ENCODE measurements at places on chromosomes 16 and 17. TPM values are rescaled to one million over a fixed set of nuclear protein-coding genes. Genes with fewer than 3 reads are reported as not detected.

- DNase-seq, result no peak
Observed at GRCh38 chr17:37743612-37743874, 1.3 kb downstream of the HNF1B start.

DNA sequence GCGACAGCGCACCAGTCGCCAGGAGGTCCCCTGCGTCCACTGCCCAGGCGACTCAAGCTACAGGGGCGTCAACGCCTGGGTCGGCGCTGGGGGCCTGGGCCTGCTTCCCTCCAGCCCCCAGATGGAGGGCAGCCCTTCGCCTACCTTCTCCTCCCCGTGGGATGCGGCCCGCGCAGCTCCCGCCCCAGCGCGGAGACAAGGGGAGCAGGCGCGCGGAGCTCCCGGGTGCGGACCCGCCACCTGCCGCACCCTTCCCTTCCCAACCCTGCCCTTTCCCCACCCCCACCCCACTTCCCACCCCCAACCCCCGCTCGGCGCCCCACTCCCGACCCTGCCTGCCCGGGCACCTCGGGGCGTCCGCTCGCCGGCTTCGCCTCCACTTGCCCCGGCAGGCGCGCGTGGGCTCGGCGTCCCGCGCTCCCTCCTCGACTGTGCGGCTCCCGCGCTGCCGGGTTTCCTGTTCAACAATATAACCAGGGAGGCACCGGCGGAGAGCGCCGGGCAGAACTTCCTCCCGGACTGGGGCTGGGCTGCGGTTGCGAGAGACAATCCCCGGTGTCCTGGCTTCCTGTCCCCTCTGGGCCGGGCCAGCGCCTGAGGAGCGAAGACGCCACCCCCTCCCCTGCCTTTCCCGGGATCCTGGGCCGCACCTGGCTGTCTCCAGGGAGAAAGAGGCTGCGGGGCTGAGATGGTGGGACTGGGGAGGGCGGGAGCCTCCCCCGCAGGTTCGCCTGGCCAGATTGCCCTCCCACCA lies at the start of gene ARHGAP27:
ARHGAP27 (minus strand) TSS at position 466 of the 754 bp plus-strand sequence. CDS start 2,591 bp downstream, outside the sequence.
- DNase-seq, result peak; percentile 75

- no peak for DNase-seq
Observed at GRCh38 chr17:48368352-48368908, 61.6 kb downstream of the SKAP1 start.

DNA sequence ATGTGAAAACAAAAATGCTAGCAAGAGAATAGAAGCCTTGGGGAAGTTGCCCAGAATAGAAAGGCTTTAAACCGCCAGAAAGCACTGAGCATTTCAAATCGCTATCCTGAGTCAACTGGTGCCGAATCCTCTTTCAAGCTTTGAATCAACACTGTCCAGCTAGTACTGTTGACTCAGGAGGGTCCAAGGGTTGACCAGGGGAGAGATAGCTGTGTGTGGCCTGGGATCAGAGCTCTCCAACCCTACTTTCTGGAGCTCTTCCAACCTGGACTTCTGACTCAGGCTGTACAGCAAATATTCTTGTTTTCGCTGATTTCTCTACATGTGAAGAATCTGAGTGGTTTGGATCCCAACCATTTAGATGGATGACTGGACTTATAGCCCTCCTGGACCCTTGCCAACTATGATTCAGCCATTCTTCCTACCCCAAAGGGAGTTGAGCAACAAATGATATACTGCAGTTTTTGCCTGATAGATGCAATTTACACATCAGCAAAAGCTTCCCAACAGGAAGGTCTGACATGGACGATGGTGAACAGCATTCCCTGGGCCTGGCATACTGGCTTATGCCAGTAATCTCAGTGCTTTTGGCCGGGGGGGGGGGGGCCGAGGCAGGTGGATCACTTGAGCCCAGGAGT lies 154.0 kb upstream of the SDK2 start:
- no peak for DNase-seq

Gene CCL14
- 24.7 TPM for total RNA-seq

DNA sequence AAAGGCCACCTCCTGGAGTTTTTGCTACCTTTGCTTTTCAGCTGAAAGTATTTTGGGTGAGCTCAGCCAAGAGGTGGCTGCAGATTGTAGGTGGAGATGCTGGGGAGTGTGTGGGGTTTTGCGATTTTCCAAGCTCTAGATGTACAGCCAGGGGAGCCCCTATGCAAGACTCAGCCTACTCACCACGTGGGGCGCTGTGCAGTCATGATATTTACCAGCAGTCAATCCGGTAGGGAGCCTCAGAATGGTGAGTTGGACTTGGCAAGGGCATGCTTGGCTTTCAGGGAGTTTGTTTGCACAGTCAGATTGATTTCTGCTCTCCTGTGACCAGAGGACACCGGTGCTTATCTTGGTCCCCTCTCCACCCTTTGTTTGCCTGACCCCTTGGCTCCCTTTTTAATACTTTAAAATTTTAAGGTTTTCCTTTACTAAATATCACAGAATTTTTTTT lies 175.3 kb downstream of the UTP18 start:
- DNase-seq, result peak; percentile 25

DNA sequence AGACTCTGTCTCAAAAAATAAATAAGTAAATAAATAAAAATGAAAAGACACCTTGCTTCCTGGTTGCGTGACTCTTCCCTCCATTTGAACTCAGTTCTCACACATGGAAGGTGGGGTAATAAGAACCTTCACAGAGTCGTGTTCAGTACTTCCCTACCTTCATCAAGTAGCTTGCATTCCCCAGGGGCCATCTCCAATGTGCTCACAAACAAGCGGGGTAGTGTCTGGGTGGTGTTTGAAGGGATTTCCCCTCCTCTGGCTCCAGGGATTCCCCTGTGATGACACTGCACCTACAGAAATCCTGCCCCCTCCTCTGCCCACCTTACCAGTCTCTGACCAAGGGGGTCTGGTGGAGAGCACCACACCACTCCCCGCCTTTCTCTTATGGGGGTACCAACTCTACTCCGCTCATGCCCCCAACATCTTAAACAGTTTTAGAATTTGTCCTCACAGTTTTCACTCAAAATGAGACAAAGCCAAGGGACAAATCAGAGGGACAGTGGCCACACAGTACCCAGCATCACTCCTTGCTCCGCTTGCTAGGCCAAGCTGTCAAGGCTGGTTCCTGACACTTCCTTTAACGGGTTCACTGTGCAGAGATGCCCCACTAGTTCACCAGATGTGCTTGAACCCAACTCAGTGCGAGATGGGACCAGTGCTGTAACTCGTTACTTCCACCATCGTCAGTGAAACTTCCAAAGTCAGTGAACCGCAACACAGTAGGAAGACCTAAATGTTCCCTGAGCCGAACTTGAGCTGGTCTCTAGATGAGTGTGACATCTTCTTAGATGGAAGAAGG lies 69.1 kb downstream of the COPRS start:
- no peak for DNase-seq

Gene ABCA3
- total RNA-seq, result 30.3 TPM

Gene CCDC144A
- total RNA-seq, result 0.77 TPM

Gene SLC38A8
- not detected for total RNA-seq

Gene IGF2BP1
- total RNA-seq, result under 0.01 TPM

DNA sequence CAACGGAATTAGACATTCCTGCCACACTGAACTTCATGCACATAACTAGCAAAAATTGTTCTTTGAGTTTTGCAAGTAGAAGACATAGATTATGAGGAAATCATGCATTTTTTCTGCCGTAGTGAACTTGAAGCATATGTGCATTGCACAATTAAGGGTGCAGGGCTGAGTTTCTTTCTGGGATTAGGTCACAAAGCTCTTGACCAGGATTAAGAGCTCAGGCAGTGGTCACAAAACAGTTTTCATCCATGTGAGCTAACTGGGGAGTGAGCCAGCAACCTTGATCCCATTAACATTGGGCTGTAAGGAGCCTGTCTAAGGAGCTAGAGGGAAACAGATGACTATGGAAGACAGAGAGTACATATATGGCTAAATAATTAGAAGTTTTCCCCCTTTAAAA lies 143.7 kb downstream of the PMP22 start:
- DNase-seq, result no peak

DNA sequence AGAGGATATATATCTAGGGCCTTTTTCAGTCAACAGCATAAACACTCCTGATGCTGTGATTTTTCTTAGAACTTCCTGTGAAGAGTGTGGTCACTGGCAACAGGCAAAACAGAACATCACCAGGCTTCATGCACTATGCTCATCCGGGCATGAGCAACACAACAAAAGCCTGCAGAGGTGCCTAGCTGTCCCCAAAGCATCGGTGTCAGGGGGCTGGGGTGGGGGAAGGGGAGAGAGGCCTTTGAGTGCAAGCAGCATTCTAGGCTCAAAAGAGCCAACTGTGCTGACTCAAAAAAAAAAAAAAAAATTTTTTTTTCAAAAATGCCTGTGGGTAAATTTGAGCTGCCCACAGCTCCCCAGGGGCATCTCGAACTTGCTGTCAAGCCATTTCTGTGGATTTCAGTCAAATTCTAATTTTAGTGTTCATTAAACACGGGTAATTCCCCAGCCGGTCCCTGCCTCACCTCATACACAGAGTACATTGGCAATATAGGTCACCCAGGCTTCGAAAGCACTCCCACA lies 194.6 kb upstream of the DYNLRB2 start:
- no peak for DNase-seq

DNA sequence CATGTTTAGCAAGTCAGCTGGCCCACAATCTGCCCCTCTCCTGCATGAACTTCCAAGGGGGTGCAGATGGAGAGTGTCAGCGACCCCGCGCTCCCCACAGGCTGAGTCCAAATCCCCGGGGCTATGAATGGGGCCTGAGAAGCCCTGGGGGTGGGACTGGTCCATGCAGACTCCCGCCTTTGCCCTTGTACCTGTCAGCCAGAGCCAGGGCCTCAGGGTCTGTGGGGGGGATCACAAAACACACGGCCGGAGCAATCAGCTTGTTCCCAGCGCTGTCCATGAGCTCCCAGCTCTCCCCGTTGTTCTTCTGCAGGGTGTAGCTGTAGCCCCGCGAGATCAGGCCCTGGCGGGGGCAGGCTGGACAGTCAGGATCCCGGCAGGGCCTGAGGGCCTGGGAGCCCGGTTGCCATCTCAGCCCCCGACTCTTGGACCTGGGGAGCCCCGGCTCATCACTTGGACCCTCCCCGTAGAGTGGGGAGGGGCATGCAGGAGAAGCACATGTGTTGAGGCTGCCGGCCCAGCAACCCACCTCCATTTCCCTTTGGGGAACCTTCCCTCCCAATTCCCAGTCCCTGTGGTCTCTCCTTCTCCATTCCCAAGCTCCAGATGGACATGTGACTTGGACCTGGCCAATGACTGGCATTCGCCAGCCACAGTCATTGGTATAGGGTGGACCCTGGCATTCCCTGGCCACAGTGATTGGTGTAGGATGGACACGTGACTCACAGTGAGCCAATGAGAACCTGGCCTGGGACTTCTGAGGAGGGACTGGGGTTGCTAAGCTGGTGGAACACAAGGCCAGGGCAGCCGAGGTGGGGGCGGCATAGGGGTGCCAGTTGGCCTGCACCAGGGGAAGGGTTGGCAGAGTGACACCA lies 42.4 kb downstream of the PPL start:
- DNase-seq, result no peak

DNA sequence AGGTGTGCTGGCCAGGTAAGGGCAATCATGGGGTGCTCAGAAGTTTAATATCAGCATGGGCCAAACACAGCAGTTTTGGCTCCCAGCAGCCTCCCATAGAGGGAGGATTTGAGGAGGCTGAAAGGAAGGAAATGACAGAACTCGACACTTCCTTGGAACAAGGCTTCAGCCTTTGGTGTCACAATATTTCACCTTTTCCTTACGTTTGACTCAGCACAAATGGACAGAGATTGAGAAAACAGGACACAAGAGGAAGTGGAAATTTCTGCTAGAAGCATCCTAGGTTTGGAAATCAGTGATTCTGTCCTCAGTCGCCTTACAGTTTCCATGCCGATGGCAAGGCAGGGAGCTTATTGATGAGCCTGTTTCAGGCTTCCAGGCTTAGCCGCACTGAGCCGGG lies 181.4 kb downstream of the MAF start:
- no peak for DNase-seq

Gene FBXO31
- 21.7 TPM for total RNA-seq

Gene SECTM1
- total RNA-seq, result 1.9 TPM

Gene KRT33A
- total RNA-seq, result not detected

Gene ACSM2A
- 0.13 TPM for total RNA-seq

DNA sequence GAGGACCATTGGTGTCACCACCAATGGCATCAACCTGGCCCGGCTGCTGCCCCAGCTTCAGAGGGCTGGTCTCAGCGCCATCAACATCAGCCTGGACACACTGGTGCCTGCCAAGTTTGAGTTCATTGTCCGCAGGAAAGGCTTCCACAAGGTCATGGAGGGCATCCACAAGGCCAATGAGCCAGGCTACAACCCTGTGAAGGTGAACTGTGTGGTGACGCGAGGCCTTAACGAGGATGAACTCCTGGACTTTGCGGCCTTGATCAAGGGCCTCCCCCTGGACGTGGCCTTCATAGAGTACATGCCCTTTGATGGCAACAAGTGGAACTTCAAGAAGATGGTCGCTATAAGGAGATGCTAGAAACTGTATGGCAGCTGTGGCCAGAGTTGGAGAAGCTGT lies 111.9 kb upstream of the SIAH1 start:
- DNase-seq, result no peak

Gene ZFPM1
- 1.6 TPM for total RNA-seq

- no peak for DNase-seq
Observed at GRCh38 chr17:32503251-32504165, 16.7 kb downstream of the CDK5R1 start.

Gene OR4D1
- total RNA-seq, result not detected

DNA sequence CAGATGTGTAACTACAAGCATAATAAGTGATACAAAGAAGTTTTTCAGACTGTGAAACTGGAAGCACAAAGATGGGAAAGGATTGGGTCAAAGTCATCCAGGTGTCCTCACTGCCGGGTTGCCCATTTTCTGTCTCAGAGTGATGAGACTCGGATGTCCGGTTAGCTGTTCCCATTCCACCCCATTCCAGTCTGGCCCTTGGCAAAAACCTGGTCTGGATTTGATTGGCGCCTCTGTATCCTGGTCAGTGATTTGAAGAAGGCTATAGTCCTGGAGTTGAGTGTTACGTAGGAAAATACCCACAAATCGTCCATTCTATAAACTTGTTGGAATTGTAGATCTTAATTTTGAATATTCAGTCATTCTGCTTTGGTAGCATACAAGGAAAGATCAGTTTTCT lies 19.9 kb upstream of the PHKG2 start:
- no peak for DNase-seq

Gene NT5C
- 42.4 TPM for total RNA-seq

DNA sequence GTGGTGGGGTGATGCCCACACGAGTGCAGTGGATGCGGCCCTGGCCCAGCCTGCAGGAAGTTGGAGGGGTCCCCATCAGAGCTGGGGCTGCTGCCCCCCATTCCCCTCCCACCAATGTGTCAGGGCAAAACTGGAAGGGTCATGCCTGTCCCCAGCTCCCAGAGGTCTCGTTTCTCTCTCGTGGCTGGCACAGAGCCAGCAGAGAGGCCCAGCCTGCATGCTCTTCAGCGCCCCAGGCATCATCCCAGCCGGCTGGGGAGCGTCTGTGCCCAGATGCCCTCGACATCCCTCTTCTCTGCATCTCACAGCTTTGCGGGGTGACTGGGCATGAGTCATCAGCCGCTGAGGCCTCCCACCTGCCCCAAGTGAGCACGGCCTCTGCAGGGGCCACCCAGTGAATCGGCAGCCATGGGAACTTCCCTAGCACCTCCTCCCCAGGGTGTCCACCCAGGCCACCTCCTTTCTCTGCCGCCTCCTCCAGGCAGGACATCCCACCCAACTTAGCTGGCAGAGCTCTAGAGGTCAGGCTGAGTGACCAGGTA lies 9.8 kb upstream of the CSNK1D start:
- DNase-seq, result peak; percentile 23

Gene ABCC6
- 0.13 TPM for total RNA-seq

Gene UNKL
- total RNA-seq, result 9.1 TPM

Gene SLC47A1
- 1.7 TPM for total RNA-seq

Gene SLC6A2
- total RNA-seq, result not detected

GRCh38 chr17:3804503-3804931 lies 3.5 kb upstream of the ITGAE start:
- no peak for DNase-seq

All from dermis microvascular lymphatic vessel endothelial cell (primary cell).